NCI-H524 treated with DMSO at 0.1 percent for 48 hours (cell line): ENCODE measurements at places on chromosomes 11 and 22.

- no peak for DNase-seq
Measured at GRCh38 chr11:28146123-28146751, 38.0 kb downstream of the METTL15 start.

GRCh38 chr22:43078522-43078921 lies 10.7 kb downstream of the TTLL1 start:
- DNase-seq: no peak

- no peak for DNase-seq
Measured at GRCh38 chr11:57744357-57744756, 3.1 kb downstream of the SELENOH start.

DNA sequence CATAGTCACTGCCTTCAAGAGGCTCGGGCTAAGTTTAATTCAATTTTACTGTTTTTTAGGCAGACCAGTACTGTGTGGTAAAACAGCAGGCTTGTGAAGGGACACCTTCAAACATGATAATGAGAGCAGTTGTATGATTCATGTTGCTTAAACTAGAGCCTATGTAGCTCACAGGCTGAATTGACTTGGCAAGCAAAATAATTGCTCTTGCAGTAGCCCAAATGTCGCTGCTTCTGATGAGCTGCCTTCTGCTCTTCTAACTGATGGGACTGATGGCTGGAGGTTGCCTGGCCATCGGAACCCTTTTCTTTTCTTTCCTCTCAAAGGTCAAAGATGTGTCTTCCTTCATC lies 137.6 kb downstream of the MAML2 start:
- no peak for DNase-seq

GRCh38 chr11:124210421-124210820 lies 27.3 kb downstream of the OR10D3 start:
- no peak for DNase-seq

- no peak for DNase-seq
Measured at GRCh38 chr11:122703541-122704272, 48.2 kb downstream of the UBASH3B start.

GRCh38 chr11:123564221-123564620 lies 90.2 kb downstream of the SCN3B start:
- DNase-seq: no peak
